T-cell (primary cell): ENCODE measurements at places on chromosomes 6 and 20.

DNA sequence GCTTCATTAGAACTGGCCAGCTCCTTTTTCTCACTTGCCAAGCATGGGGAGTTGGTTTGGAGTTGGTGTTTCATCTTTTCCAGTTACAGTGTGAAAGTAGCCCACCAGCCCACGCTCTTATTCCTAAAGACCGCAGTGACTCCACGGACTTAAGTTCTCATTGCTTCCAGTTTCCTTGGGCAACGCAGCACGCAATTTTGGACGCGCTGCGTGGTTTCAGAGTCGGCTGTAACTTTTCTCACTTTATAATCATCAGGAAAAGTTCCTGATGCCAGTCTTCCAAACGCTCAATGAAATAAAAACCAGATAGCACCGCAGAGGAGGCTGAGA, 381 bp upstream of the PEX7 start:
- DNase-seq = no peak

- no peak for DNase-seq
Observed at GRCh38 chr6:142325111-142325510, 23.3 kb downstream of the ADGRG6 start.

GRCh38 chr20:3909952-3910366, 20.8 kb downstream of the PANK2 start:
- DNase-seq = no peak

GRCh38 chr20:17940224-17940971, 28.2 kb downstream of the SNX5 start:
- no peak for DNase-seq

GRCh38 chr6:106066989-106067388, 19.1 kb upstream of the PRDM1 start:
- DNase-seq = no peak

DNA sequence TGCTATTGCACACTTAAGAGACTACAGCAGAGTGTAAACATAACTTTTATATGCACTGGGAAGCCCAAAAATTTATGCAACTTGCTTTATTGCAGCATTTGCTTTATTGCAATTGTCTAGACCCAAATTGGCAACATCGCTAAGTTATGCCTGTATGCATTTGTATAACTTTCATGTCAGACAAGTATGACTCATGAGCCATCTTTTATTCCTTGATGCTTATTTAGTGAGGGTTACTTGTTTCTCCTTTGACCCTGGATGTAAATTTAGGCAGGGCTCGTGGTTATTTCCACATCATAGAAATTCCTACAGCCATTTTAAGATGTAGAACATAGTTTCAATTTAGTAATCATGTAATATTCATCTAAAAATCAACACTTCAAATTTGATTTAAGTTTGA, 130.3 kb upstream of the LY86 start:
- DNase-seq = no peak

DNA sequence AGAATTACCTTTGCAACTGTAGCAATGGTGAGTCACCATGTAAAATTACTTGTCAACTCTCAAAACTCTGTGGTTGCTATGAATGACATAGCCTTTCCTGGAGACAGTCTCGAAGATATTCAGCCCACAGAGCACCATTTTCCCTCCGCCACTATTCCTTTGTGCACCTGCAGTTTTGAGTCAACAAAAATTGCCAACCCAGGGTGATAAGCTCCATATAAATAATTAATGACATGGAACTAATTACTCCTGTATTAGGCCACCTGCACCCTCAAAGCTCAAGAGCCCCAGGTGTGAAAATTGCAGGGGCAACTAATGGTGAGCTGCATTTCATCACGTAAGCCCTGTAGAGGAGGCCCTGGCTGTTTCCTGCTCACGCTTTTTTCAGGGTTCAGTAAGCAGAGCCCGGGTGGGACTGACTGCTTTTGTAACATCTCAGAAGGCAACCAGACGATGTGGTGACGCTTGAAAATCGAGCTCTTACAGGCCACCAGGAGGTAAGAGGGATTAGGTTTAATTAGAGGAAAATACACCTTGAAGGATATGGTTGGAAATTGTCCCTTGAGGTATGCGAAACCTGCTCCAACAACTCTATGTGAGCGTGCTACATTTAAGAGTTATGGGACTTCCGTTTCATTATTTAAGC, 70.8 kb downstream of the BMP2 start:
- DNase-seq = no peak

DNA sequence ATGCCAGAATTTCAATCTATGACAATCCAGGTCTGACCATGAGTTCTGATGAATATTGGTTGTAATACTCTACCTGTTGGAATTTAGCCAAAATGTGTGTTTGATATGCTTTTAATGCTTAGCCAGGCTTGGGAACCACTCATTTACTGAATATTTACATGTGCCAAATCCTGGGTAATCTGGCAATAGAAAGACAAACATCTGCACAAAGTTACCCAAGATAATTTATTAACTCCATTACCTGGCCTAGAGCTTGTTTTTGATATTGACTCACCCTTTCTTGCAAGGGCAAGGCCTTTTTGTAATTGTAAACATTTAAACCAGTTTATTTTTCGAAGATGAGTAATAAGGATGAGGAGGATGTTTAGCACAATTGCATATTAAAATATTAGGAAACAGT, 13.5 kb upstream of the CD2AP start:
- DNase-seq = no peak

DNA sequence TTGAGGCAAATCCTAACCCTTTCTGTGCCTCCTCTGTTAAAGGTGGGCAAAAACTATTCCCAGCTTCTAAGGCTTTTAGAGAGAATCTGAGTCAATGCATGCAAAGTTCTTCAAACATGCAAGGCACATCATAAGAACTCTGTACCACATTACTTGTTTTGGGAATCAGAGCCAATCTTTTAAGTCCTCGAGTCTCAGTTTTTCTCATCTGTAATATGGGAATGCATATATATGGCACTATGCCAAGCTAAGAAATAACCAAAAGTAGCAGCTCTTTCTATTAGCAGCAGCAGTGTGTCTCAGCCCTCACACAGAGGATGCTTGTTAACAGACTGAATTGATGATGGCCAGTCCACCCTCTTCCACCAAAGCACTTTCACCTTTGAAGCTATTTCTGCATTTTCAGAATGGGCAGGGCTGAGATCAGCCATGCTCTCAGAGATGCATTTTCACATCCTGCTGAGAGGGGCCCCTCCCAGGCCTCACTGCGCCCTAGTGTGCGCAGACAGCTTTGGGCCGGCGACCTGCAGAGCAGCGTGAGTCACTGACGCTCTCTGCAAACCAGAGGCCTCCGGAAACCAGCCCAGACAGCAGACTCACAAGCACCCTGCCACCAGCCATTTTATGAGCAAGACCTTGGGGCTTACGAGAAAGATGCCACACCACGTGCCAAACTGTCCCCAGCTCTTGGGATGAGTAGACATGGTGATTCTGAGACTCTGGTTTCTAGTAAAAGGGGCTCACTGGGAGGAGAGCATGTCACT, 138.0 kb downstream of the NFATC2 start:
- DNase-seq = peak; percentile 84
